ENCODE measurements at places on chromosomes 1 and 21. TPM values are rescaled to one million over a fixed set of nuclear protein-coding genes. Genes with fewer than 3 reads are reported as not detected.

Gene PLEKHA6
- polyA plus RNA-seq, result 3.1 TPM

GRCh38 chr1:25817840-25818501 lies 1.8 kb upstream of the MTFR1L start:
- H3K27me3 ChIP-seq, result no peaks in the 10 kb centered on the region
- no peak overlapping the region for H3K4me3 ChIP-seq
- DNase-seq, result peak; percentile 58
- H3K36me3 ChIP-seq, result peaks cover 28% of the 10 kb centered on the region
- H3K27ac ChIP-seq, result peak overlapping the region; percentile 88

GRCh38 chr1:215651867-215652266 lies 84.8 kb downstream of the KCTD3 start:
- H3K4me1 ChIP-seq, result peaks cover 2% of the 10 kb centered on the region
- H3K4me3 ChIP-seq, result no peak overlapping the region
- no peak overlapping the region for H3K27ac ChIP-seq
- H3K27me3 ChIP-seq, result no peaks in the 10 kb centered on the region
- H3K36me3 ChIP-seq, result no peaks in the 10 kb centered on the region

Gene MATN1
- 0.23 TPM for polyA plus RNA-seq

Gene LCA5L
- polyA plus RNA-seq, result 0.74 TPM

- H3K27ac ChIP-seq, result no peak overlapping the region
- H3K4me1 ChIP-seq, result peaks cover 3% of the 10 kb centered on the region
- H3K4me3 ChIP-seq, result no peak overlapping the region
- H3K27me3 ChIP-seq, result no peaks in the 10 kb centered on the region
- no peaks in the 10 kb centered on the region for H3K36me3 ChIP-seq
- no peak for DNase-seq
Observed at GRCh38 chr1:168271636-168272035, 9.0 kb upstream of the TBX19 start.

GRCh38 chr1:186059311-186059710 lies 315.7 kb downstream of the TPR start:
- H3K4me3 ChIP-seq, result no peak overlapping the region
- no peak for DNase-seq
- peaks cover 5% of the 10 kb centered on the region for H3K36me3 ChIP-seq
- no peaks in the 10 kb centered on the region for H3K4me1 ChIP-seq
- H3K27ac ChIP-seq, result no peak overlapping the region
- H3K27me3 ChIP-seq, result no peaks in the 10 kb centered on the region

GRCh38 chr21:45336870-45337269 lies 49.2 kb upstream of the POFUT2 start:
- H3K36me3 ChIP-seq, result no peaks in the 10 kb centered on the region
- H3K27ac ChIP-seq, result no peak overlapping the region
- no peak for DNase-seq
- no peaks in the 10 kb centered on the region for H3K4me1 ChIP-seq
- H3K27me3 ChIP-seq, result no peaks in the 10 kb centered on the region
- no peak overlapping the region for H3K4me3 ChIP-seq

- no peak overlapping the region for H3K27ac ChIP-seq
- H3K4me1 ChIP-seq, result no peaks in the 10 kb centered on the region
- DNase-seq, result no peak
- no peaks in the 10 kb centered on the region for H3K27me3 ChIP-seq
Observed at GRCh38 chr21:41170859-41171609, 3.1 kb downstream of the BACE2 start.

DNA sequence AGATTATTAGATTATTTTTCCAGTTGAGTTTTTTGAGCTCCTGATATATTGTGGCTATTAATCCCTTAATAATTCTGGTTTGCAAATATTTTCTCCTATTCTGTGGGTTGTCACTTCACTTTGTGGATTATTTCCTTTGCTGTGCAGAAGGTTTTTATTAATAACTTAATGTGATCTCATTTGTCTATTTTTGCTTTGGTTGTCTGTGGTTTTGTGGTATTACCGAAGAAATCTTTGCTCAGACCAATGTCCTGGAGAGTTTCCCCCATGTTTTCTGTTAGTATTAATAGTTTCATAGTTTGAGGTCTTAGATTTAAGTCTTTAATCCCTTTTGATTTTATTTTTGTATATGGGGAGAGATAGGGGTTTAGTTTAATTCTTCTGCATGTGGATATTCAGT lies 7.1 kb upstream of the TBX19 start:
- H3K36me3 ChIP-seq, result no peaks in the 10 kb centered on the region
- H3K27me3 ChIP-seq, result no peaks in the 10 kb centered on the region
- H3K4me3 ChIP-seq, result no peak overlapping the region
- no peaks in the 10 kb centered on the region for H3K4me1 ChIP-seq

Gene PPM1J
- polyA plus RNA-seq, result 6.7 TPM

Gene CSRP1
- 317 TPM for polyA plus RNA-seq

- H3K4me1 ChIP-seq, result no peaks in the 10 kb centered on the region
- peaks cover 14% of the 10 kb centered on the region for H3K36me3 ChIP-seq
- no peak for DNase-seq
- H3K27ac ChIP-seq, result no peak overlapping the region
- H3K27me3 ChIP-seq, result no peaks in the 10 kb centered on the region
Observed at GRCh38 chr1:220217383-220217988, 54.8 kb downstream of the RAB3GAP2 start.

GRCh38 chr1:201036188-201036842 lies 12.8 kb upstream of the KIF21B start:
- no peak overlapping the region for H3K27ac ChIP-seq
- no peaks in the 10 kb centered on the region for H3K36me3 ChIP-seq
- H3K27me3 ChIP-seq, result peaks cover 21% of the 10 kb centered on the region
- no peak for DNase-seq
- H3K4me1 ChIP-seq, result no peaks in the 10 kb centered on the region
- no peak overlapping the region for H3K4me3 ChIP-seq

- peaks cover 9% of the 10 kb centered on the region for H3K36me3 ChIP-seq
- H3K4me3 ChIP-seq, result no peak overlapping the region
- peak; percentile 68 for DNase-seq
- H3K4me1 ChIP-seq, result 0 out of 2 replicates have a peak, but pooled peaks cover 3% of the 10 kb centered on the region
- H3K27me3 ChIP-seq, result no peaks in the 10 kb centered on the region
Observed at GRCh38 chr1:184622136-184622823, 132.4 kb downstream of the EDEM3 start.

GRCh38 chr1:30336550-30337323 lies 386.6 kb downstream of the MATN1 start:
- H3K27me3 ChIP-seq, result no peaks in the 10 kb centered on the region
- no peaks in the 10 kb centered on the region for H3K36me3 ChIP-seq
- H3K4me3 ChIP-seq, result no peak overlapping the region

GRCh38 chr1:196400478-196401451 lies 207.5 kb downstream of the KCNT2 start:
- no peak for DNase-seq
- H3K36me3 ChIP-seq, result no peaks in the 10 kb centered on the region
- H3K27me3 ChIP-seq, result no peaks in the 10 kb centered on the region

Gene TAS1R3
- 0.06 TPM for polyA plus RNA-seq

GRCh38 chr1:98555814-98556213 lies 105.7 kb upstream of the SNX7 start:
- DNase-seq, result no peak
- H3K4me1 ChIP-seq, result no peaks in the 10 kb centered on the region
- no peaks in the 10 kb centered on the region for H3K36me3 ChIP-seq
- H3K4me3 ChIP-seq, result no peak overlapping the region
- H3K27ac ChIP-seq, result no peak overlapping the region

GRCh38 chr1:215119719-215120365 lies 37.3 kb downstream of the KCNK2 start:
- peaks cover 11% of the 10 kb centered on the region for H3K4me1 ChIP-seq
- no peak overlapping the region for H3K4me3 ChIP-seq
- no peak for DNase-seq

GRCh38 chr1:170663404-170664092 lies 383 bp upstream of the PRRX1 start:
- no peaks in the 10 kb centered on the region for H3K27me3 ChIP-seq
- H3K27ac ChIP-seq, result peak overlapping the region; percentile 97
- H3K36me3 ChIP-seq, result peaks cover 4% of the 10 kb centered on the region
- DNase-seq, result no peak
- H3K4me1 ChIP-seq, result peaks cover 4% of the 10 kb centered on the region
- peak overlapping the region; percentile 96 for H3K4me3 ChIP-seq

- DNase-seq, result no peak
- H3K27me3 ChIP-seq, result peaks cover 10% of the 10 kb centered on the region
- no peaks in the 10 kb centered on the region for H3K4me1 ChIP-seq
- no peak overlapping the region for H3K4me3 ChIP-seq
Observed at GRCh38 chr1:47207803-47208373, 18.1 kb upstream of the PDZK1IP1 start.

- no peak overlapping the region for H3K4me3 ChIP-seq
- no peaks in the 10 kb centered on the region for H3K27me3 ChIP-seq
- H3K36me3 ChIP-seq, result no peaks in the 10 kb centered on the region
- no peak overlapping the region for H3K27ac ChIP-seq
- DNase-seq, result no peak
Observed at GRCh38 chr1:171103862-171104261, 13.2 kb downstream of the FMO3 start.

Gene LAD1
- not detected for polyA plus RNA-seq

DNA sequence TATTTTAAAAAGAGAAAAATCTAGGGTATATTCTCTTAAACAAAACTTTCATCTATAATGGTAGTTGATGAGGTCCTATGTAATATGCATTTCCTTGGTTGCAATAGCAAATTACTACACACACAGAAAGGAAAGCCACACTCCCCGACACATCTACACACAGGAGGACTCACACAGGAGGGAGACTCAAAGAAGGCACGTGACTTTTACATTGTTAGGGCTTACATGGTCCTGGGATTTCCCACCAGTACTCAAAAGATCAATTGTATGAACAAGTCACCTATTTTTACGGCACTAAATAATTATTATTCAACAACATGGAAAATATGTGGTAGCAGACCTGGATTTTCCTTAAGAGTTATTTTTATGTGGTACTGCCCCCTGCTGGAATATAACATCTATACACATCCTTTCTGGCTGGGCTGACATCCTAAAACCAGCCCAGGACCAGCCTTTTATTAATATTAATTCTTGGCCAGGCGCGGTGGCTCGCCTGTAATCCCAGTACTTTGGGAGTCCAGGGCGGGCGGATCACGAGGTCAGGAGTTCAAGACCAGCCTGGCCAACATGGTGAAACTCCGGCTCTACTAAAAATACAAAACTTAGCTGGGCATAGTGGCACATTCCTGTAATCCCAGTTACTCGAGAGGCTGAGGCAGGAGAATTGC lies 33.9 kb upstream of the LGALS8 start:
- no peaks in the 10 kb centered on the region for H3K36me3 ChIP-seq
- no peaks in the 10 kb centered on the region for H3K4me1 ChIP-seq
- DNase-seq, result peak; percentile 79
- H3K4me3 ChIP-seq, result no peak overlapping the region
- H3K27ac ChIP-seq, result no peak overlapping the region
